ENCODE measurements at places on chromosomes 11 and 22.

DNA sequence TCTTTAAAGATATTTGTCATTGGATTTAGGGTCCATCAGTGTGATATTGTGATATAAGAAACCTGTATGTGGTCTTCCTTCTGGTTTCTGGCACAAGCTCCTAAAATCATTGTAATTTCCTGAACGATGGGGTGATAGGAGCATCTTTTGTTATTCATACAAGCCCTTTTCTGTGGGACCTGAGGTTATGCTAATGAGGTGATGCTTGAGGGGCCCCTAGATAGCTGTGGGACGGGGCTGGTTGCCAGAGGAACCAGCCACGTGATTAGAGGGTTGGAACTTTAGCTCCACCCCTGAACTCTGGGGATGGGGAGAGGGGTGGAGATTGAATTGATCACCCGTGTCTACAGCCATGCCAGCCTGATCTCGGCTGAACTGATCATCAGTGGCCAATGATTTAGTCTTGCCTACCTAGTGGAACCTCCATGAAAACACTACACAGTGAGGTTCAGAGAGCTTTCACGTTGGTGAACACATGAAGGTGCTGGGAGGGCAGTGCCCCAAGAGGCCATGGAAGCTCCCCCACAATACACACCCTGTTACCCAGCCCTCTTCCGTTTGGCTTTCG, 62.8 kb downstream of the BCR start:
- no peak for DNase-seq

- no peak for DNase-seq
These were observed 201.1 kb downstream of the CADM1 start for GRCh38 chr11:115302946-115303703.

DNA sequence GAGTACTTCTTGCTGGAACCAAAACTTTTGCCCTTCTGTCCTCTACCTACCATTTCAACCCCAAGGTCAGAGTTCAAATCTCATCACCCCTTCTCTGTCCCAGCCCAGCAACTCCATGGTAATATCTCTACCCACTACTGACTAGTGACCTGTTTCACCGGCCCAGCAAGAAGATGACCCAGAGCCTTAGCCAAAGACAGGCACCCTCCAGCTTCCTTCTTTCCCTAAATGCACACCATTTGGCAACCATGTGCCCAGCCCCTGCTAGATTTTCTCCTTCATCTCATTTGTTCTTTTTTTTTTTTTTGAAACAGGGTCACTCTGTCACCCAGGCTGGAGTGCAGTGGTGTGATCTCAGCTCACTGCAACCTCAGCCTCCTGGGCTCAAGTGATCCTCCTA, 14.9 kb downstream of the ARAP1 start:
- no peak for DNase-seq

GRCh38 chr11:116540645-116541304, 232.0 kb downstream of the BUD13 start:
- DNase-seq: no peak

- no peak for DNase-seq
These were observed 143.8 kb downstream of the APOL5 start for GRCh38 chr22:35861451-35861850.

DNA sequence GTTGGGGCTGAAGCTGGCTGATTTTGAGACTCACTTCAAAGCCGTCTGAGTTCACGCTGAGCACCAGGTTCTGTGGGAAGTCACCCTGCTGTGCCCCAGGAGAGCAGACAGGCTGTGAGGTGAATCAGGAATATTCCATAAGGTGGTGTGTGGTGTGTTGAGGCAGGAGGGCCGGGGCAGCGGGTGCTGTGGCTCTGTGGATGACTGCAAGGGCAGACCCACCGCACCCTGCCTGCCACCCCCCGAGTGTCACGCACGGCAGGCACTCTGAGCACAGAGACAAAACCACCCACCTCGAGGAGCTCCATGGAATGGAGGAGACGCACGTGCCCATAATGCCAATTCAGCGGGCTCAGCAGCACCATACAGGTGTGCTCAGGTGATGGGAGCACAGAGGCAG, 147.8 kb downstream of the PKNOX2 start:
- DNase-seq: no peak

- DNase-seq: no peak
These were observed 569.7 kb downstream of the NTM start for GRCh38 chr11:131940126-131940525.

DNA sequence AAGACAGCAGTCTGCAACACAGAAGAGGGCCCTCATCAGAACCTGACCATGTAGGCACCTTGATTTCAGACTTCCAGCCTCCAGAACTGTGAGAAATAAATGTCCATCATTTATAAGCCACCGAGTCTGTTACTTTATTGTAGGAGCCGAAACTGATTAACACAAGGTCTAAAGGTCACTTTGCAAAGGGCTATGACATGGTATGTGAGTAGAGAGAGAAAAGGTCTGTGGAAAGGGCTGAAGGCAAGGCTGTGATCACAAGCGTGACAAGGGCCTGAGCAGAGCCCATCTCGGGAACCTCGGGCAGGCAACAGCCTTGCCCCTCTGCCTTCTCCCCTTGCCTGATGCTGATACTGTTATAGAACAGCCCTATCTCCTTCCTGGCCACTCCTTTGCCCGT, 73.4 kb upstream of the TEAD1 start:
- no peak for DNase-seq

DNA sequence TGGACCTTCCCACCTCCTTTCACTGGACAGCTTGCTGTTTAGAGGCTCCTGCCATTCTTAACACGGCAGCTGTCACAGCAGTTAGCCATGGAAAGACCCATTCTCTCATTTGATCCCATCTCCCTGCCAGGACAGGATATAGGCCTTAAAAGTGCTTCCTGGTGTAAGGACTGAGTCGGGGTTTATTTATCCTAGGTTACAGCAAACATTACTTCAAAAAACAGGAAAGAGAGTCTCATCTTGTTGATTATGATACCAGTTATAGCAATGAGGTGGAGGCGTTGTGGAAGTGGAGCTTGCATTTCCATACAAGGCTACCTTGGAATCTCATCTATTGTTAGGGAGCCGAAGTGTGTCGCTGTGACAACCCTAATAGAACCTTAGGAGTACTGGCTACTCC, 17.4 kb upstream of the ETS1 start:
- no peak for DNase-seq

DNA sequence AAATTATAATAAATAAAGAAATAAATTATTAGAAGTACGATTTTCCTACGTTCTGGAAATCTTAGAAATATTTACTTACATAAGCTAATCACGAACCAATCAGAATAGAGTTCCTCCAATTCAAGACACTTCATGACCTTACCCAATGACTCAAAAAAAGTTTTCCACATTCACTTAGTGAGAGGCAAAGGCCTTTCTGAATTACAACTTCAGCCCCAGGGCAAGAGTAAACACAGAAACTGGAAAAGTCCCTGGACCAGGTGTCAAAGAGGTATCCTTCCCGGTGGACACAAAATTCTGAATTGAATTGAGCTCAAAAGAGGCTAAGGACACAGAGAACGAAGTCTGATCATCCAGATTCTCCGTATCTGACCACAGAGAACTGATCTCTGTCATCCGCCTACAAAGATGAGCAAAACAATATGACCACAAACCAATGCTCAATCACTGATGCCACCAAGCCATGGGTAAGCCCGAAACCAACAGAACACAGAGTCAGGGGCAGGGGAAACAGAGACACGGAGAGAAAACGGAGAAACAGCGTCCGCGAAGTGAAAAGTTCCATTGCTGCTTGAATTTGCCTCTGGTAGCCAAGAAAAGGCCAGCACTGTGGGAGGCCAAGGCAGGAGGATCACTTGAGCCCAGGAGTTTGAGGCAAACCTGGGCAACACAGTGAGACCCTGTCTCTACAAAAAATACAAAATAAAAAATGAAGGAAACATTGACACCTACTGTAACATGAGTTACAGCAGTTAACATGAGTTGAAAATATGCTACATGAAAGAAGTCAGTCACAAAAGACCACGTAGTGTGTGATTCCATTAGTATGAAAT, 6.8 kb downstream of the BID start:
- no peak for DNase-seq

DNA sequence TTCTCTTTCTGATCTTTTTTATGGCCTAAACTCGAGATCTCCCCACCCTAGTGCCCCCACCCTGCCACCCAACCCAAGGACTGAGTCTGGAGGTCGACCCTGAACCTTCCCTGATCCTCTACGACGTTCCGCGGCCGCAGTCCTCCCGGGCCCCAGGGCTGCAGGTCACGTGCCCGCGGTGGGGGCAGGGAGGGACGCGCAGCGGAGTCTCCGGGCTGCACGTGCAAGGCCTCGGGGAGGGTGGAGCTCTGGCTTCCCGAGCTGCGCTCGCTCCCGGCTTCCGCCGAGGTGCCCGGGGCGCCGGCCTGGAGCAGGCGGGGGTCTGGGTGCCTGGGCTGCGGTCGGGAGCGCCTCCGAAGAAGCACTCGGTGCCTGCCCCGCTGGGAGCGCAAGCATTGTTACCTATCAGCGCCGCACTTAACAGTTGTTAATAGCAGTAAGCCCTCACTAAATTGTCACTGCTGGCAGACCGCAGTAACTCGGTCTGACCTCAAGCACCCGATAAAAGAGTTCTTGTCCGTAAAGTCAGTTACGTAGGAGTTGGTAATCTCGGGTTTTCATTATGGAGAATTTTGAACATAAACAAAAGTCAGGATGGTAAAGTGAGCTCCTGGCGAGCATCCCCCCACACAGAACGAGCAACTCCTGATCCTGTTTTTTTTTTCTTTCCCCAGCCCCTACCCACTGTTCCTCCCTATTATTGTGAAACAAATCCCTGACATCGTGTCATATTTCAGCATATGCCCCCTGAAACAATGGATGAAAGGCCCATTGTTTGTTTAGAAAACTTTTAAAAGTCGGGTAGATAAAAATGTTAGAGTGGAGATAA, 69.7 kb upstream of the EP300 start:
- peak; percentile 98 for DNase-seq

- no peak for DNase-seq
These were observed 60.8 kb downstream of the MYO7A start for GRCh38 chr11:77188633-77189491.

- DNase-seq: no peak
These were observed 13.9 kb upstream of the TH start for GRCh38 chr11:2185324-2186085.

- DNase-seq: no peak
These were observed 104.3 kb downstream of the GAB2 start for GRCh38 chr11:78313181-78313795.

DNA sequence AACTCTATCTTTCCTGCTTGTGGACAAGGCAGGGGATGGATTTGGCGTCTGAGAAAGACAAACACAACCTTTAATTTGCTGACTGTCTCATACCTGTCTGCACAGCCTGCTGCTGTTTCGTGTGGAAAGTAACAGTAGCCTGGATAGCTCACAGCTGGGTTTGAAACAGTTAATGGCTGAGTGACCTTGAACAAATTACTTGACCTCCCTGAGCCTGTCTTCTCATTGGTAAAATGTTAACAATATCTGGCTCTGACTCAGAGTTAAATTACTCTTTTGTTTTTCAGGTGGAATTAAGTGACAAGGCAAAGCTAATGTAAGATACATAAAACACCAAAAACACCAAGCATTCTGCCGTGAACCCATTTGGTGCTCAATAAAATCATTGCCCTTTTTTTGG, 41.1 kb upstream of the ADA2 start:
- no peak for DNase-seq

GRCh38 chr22:22993184-22993583, 77.1 kb upstream of the GNAZ start:
- no peak for DNase-seq

- DNase-seq: no peak
These were observed 8.8 kb upstream of the CUL5 start for GRCh38 chr11:107999759-108000455.

- no peak for DNase-seq
These were observed 175.5 kb downstream of the ETS1 start for GRCh38 chr11:128411812-128412211.

- DNase-seq: peak; percentile 77
These were observed 9.7 kb downstream of the PDGFB start for GRCh38 chr22:39234867-39235687.

DNA sequence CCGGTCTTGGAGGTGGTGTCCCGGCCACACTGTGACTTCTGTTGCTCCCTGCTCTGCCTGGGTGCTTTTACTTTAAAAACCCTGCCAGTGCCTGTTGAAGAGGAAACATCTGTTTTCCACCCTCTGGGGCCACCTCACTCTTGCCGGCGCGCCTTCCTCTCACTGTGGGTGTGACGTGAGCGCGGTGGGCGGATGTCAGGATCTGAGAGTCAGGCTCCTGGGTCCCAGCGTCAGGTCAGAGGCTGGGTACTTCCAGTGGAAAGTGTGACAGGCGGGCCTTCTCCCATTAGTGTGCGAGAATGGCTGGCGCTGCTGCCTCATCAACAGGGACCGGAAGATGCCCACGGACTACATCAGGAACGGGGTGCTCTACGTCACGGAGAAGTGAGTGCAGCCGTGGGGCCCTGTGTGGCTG, 54.2 kb downstream of the GRAMD4 start:
- DNase-seq: no peak

- no peak for DNase-seq
These were observed 163.8 kb downstream of the FAT3 start for GRCh38 chr11:92388380-92388779.

- DNase-seq: no peak
These were observed 4.6 kb downstream of the DCHS1 start for GRCh38 chr11:6650980-6651379.

DNA sequence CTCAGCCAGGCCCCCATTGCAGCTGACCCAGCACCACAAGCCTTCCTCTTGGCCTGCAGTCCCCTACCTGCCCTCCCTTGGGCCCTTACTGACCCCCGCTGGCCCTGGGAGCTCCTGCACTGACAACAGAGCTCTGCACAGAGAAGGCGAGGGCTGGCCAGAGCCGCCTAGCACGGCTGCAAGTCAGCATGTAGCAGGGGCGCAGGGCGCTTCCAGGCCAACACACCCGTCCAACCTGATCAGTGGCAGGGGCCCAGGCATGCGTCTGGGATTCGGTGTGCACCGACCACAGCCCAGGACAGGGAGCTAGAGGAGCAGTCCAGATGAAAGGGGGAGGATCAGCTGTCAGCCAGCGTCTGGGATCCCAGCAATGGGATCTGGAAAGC, 7.6 kb downstream of the WNT7B start:
- DNase-seq: no peak

DNA sequence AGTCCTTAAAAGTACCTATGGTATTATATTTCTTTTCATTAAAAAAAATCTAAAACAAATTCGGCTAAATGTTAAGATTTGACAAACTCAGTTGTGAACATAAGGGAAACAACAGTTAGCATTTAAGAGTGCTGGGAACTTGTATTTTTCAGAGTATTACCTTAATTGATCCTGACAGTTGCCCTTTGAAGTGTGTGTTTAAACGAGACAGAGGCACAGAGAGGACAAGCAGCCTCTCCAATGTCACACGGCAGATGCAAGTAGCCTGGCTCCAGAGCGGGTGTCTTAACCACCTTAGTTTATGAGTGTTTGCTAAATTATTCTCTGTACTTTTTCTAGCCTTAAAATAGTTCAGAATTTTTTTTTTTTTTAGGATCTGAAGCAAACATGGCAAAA, 80.9 kb downstream of the TIMP3 start:
- DNase-seq: no peak

- no peak for DNase-seq
These were observed 67.7 kb upstream of the SORL1-AS1 start for GRCh38 chr11:121520243-121521144.

- no peak for DNase-seq
These were observed 10.9 kb downstream of the INS start for GRCh38 chr11:2149864-2150847.

- DNase-seq: no peak
These were observed 6.5 kb upstream of the NUP160 start for GRCh38 chr11:47854667-47855066.

- DNase-seq: no peak
These were observed 8.4 kb downstream of the EIF4G2 start for GRCh38 chr11:10800292-10800691.

Data from upper lobe of right lung (tissue), 1 donor.